MCF 10A (cell line): ENCODE measurements at places on chromosomes 2 and 18. TPM values are rescaled to one million over a fixed set of nuclear protein-coding genes. Genes with fewer than 3 reads are reported as not detected.

EHD3 gene
- total RNA-seq: 0.49 and 0.86 TPM in 2 replicates

GRCh38 chr2:30778611-30779010 lies 28.6 kb downstream of the CAPN13 start:
- no peak for DNase-seq

- DNase-seq: no peak
Observed at GRCh38 chr2:182845794-182846417, 20.5 kb downstream of the FRZB start.

- no peak for DNase-seq
Observed at GRCh38 chr18:38933322-38933721, 1367.7 kb upstream of the CELF4 start.

AMER3 gene
- not detected in 2 replicates for total RNA-seq

GRCh38 chr18:37521510-37522465 lies 43.8 kb downstream of the CELF4 start:
- no peak for DNase-seq

- DNase-seq: peak; percentile 39
Observed at GRCh38 chr2:60882971-60883753, 1.8 kb downstream of the REL start.

DNA sequence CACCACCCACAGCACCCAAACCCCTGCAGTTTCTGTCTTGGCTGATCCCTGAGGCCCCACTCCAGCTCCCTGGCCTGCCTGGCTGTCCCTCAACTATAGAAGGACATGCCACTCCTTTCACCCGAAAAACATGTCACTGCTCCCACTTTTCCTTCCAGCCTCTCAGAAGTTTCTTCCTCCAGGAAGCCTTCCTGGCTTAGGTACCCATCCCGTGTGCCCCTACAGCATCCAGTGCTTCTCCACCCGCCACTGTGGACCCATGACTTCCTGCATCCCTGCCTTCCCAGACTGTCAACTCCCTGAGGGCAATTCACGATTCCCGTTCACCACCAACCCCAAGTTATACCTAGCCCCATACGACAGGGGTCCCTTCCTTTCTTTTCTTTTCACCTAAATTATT lies 21.5 kb downstream of the ARID5A start:
- DNase-seq: no peak

DNA sequence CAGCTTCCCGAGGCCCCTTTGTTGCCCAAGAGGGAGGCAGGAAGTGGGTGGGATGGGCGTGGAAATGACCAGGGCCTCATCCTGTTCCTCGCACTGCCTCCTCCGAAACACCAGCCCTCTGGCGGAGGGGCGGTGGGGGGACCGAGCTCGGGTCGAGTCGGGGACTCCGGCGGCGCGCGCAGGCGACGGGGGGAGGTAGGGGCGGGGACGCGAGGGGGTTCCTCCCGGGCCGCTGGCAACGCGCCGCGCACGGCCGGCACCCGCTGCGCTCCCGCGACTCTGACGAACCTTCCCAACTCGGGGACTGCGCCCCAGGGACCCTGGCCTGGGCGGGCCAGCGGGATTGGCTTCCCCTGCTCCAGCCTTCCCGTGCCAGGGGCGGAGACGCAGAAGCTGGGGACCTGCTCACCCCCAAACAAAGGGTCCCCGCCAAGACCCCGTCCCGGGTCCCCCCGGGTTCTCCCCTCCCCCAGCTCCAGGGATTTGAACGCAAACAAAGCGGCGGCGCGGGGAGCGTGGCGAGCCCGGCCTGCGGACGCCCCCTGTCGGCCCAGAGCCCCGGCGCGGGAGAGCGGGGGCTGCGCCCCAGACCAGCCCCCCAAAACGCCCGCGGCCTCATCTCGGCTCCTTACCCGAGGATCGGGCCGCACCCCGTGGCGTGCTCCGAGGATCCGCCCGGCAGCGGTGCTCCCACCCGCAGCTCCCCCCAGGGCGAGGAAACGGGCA lies 1.2 kb downstream of the SEMA4C start:
- peak; percentile 87 for DNase-seq

SERPINB4 gene
- not detected in 2 replicates for total RNA-seq

DNA sequence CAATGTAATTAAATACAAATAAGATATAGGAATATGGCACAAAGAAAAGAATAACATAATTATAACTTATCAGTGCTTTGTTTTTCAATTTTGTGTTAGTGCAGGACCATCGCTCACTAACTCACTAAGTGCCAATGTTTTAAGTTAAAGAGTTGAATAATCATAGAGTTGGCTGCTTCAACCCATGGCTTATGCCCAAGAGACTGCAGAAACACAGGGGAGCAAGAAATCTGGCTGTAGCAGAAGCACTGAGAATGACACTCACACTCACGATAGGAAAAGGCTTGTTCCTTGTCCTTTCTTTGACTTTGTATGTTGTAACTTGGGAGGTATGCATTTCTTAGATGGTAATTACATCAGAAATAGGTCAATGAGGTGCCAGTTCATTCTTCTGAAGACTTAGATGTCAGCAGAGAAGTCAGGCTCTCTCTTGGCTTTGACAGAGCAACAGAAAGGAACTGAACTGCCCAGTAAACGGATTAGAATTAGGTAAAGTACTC lies 852.2 kb downstream of the LRRTM4 start:
- no peak for DNase-seq

DNA sequence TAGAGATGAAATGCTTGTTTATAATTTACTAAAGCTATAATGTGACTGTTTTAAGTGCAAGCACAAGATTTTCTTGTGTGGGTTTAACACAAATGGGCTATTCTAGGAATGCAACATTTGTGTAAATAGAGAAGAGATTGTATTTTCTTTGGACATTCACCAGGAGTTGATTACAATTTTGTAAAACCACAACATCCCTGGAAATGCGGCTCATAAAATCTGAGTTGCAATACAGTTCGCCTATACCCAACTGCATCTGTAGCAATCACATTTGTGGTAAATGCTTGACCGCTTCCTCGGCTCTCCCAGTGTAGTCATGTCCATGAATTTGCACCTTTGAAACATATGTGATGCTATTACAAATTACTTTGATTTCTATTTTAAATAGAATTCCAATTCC lies 348.7 kb upstream of the CDH20 start:
- peak; percentile 74 for DNase-seq
